ENCODE measurements at places on chromosomes 3 and 15.

DNA sequence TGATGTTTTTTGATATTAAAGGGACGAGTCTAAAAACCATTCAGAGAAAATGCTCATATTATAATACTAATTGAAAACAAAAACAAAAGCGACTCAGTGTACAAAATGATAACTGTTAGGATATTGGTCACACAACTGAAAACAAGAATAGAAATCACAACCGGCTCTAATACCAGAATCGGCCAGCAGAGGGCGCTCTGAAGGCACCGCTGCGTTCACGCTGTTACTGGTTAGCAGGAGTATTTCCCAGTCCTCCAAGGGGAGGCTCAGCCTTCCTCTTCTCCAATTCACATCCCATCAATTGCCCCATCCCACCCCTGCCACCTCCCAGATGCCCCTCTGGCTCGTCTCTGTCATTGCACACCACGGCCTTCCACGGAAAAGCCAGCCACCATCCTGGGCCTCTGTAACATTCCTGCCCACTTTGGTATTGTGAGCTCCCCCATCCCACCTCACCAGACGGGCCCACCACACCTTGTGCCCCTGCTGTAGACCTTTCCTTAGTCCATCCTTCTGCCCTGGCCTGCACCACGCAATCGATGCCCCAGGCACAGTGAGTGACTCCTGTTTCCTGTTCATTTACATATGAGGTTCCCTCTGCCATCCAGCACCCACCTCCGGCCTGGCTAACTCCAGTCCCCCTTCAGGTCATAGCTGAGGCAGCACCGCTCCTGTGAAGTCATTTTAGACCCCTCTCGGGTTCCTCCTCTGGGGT, 8.5 kb downstream of the FAM107A start:
- peak; percentile 36 for DNase-seq

GRCh38 chr3:128922804-128923459, 43.5 kb downstream of the ACAD9 start:
- DNase-seq: no peak

DNA sequence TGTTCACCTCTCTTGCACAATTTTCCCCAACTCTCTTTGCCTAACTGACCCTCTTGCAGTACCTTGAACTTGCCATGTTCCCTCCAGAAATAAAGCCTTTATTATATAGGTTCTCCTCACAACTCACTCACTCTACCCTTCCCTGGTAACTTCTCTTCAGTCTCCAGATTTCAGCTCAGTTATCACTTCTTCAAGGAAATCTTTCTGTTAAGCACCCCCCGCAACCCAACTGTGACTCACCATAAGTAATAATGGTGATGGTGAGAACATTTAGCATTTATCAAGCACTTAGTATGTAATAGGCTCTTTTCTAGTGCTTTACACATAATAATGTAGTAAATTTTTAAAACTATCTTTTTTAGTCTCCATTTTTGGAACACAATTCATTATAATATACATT, 8.1 kb upstream of the OR5K1 start:
- DNase-seq: no peak

- DNase-seq: no peak
Observed at GRCh38 chr3:47399531-47400270, 18.9 kb downstream of the PTPN23 start.

DNA sequence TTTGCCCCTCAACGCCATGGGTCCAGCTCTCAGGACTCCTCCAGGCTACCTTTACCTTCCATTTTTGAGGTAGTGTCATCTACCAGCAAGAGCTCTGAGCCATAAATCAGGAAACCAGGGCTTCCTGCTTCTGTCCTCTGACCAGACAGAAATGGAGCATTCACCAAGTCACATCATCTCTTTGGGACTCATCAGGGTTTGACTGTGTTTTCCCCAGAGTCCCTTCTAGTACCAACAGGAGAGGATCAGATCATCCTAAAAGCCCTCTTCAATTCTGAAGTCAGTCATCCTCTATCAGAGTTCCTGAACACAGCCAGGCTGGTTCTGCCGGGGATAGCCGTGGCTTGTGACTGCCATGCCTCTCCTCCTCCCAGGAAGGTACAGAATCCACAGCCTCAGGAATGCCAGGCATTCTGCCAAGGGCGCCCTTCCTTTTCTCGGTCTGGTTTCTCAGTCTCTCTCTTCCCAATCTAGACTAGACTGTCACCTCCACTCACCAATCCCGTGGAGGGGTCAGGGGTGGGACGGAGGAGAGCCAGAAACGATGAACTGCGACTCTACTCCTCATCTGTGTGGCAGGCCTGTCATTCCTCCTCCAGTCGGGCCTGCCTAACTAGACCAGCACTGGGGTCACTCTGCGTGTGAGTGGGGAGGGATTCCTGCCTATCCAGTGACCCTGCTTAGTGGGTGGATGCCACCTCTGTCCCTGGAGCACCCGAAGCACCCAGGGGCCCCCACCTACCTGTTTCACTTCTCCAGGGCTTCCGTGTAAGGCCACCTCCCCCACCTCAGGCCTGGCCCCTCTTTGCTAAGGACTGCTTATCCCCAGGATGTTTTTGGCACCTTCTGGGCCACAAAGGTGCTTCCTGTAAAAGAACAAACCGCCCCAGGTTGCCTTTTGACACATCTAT, 30.9 kb downstream of the CCNL1 start:
- DNase-seq: no peak

DNA sequence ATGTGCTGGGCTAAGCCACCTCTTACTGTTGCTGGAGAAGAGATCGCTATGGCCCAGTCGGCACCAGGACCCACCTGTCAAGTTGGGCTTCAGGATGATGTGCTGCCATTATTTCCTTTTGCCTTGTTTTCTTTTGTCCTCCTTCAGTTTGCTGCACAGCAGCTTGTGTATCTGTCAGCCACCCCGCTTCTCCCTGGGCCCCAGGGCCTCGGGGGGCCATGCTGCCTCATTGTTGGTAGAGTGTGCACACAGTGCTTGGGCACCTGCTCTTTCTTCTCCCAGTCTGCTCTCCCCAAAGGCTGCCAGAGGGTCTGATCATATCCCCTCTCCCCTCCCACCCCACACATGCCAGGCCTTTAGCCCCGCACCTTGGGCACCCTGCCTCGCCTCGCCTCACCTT, 185.5 kb upstream of the ATP10A start:
- no peak for DNase-seq

All from C1 segment of cervical spinal cord (tissue), 14 donors.